ENCODE measurements at places on chromosomes 1 and 21.
A peak's percentile ranks its signal among the peaks of the same experiment; 100 is the strongest.

DNA sequence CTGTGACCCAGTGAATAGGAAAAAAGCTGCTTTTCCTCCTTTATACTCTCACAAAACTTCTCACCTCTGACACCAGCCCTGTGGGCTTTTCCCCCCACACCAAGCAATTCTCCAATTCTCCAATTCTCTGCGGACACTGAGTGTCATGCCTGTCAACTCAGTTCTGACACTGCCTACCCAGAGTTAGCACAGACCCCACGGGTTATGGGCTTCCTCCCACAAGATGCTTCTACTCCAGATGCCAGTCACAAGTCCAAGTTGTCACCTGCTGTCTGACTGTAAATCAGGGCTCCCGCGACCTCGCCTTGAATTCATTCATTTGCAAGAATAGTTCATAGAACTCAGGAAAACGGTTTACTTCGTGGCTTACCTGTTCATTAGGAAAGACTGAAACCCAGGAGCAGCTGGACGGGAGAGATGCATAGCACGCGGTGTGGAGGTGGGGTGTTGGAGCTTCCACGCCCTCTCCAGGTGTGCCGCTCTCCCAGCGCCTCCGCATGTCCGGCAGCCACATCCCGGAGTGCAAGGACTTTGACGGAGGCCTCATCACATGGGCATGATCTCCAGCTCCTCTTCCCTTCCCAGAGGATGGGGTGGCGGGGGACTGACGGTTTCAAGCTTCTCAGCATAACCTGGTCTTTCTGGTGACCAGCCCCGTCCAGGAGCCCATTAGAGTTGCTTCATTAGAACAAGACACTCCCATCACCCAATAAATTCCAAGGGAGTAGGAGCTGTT lies 154.7 kb downstream of the PGBD5 start:
- no peak for DNase-seq

DNA sequence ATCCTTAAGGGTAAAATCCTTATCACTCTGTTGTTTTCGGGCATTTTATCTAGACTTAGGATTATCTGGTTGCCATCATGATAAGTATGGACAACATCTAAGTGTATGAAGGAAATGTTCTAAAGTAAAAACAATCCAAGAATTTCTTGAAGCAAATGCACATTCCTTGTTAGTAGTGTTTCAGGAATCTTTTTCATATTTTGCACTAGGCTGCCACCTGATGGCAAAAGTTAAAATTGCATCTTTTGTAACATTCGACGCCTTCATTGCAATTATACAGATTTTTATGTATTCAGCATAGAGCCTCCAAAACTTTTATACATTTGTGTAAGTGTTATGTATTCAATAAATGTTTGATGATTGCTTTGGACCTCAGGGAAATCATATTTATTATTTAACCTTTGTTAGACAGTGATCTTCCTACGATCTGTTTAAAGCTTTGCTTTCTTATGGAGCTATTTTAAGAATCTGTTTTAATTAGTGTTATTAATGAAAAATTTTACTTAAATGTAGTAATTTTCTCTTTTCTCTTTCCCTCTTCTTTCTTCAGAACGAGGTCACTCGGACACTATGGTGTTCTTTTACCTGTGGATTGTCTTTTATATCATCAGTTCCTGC lies 49.4 kb upstream of the KIAA1614 start:
- DNase-seq = peak; percentile 1

GRCh38 chr1:7549277-7550161 lies 221.6 kb upstream of the VAMP3 start:
- no peak for DNase-seq

DNA sequence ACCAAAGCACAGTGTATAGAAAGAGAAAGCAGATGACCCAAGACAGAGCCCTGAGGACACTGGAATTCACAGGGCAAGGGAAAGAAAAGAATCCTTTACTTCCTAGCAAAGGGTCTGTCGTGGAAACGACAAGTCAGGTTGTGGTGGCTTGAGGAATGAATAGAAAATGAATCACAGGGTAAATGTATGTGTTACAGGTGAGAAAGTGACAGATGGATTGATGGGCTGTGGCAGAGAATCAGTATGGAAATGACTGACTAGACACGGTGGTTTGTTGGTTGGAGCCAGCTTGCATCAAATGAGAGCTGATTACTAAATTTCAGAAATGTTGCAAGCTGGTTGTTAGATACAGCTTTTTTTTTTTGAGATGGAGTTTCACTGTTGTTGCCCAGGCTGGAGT lies 46.9 kb downstream of the PTP4A2 start:
- DNase-seq = no peak

GRCh38 chr21:16422702-16423101 lies 692.9 kb downstream of the USP25 start:
- no peak for DNase-seq

DNA sequence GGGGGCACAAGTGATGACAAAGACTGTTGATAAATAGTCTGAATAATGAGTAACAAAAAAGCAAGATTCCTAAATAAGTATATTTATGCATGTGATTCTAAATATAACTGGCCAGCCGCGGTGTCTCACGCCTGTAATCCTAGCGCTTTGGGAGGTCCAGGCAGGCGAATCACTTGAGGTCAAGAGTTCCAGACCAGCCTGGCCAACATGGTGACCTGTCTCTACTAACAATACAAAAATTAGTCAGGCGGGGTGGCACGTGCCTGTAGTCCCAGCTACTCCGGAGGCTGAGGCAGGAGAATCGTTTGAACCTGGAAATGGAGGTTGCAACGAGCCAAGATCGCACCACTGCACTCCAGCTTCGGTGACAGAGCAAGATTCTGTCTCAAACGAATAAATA lies 161.5 kb downstream of the TOMM20 start:
- DNase-seq = no peak

Data from activated CD4-positive, alpha-beta T cell treated with anti-CD3 and anti-CD28 coated beads, Interleukin-2, amount 50 U/mL, for 4 hours (primary cell).